ENCODE measurements at places on chromosomes 11 and 22. TPM values are rescaled to one million over a fixed set of nuclear protein-coding genes. Genes with fewer than 3 reads are reported as not detected.
A peak's percentile ranks its signal among the peaks of the same experiment; 100 is the strongest.

- no peak for DNase-seq
These were observed 1.7 kb upstream of the CHRM1 start for GRCh38 chr11:62922653-62923431.

GRCh38 chr22:35477911-35478582, 62.6 kb upstream of the RASD2 start:
- DNase-seq: peak; percentile 50

DNA sequence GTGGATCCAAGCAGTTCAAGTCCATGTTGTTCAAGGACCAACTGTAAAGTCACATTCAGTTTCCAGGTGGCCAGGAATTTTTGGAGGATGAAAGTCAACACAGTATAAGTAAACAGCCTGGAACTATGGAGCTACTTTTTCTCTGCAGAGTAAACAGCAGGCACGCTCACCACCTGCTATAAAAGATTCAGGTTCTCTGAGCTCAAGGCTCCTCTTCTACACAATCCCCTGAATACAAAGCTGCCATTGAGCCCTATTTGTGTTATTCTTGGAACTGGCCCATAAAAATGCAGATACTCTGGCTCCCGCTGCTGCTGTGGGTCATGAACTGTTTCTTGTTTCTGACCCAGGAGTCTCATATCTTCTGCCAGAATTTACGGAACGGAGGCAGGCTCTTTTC, 56.9 kb upstream of the PRR5 start:
- no peak for DNase-seq

GRCh38 chr11:7672960-7673723, at the start of gene CYB5R2:
CYB5R2 (minus strand) TSS chr11:7673500; CDS start chr11:7672825, 675 bp downstream.
- DNase-seq: peak; percentile 75

OR51E2 gene
- not detected for total RNA-seq

DNA sequence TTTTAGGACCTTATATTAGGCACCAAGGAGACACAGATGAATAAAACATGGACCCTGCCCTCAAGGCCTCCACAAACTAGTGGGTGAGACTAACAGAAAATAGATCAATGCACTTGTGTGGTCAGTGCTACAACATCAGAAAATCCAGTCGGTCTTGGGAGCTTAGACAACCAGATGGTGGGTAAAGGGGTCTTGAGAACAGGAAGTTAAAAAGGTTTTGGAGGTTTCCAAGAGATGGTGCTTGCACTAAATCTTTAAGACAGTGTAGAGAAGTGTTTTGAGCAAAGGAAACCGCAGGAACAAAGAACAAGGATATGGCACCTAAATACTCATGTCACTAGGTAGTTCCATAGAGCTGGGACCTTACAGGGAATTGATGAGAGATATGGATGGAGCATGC, 56.2 kb downstream of the GALNT18 start:
- DNase-seq: no peak

CD3G gene
- 0.24 TPM for total RNA-seq

DNA sequence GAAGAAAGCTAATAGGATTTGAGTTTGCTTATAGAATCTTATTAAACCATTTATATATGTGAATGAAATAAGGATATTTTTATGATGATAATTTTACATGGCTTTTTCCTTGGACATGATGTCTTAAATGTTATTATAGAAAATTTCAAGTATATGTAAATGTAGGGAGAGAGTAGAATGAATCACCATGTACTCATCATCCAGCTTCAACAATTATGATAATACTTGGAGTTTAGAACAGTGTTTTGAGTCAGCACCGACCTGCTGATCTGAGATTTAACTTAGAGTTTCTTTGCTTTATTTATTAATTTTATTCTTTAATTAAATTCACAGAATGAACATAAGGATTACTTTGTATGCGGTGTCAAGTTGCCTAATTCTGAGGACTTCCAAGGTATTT, 193.5 kb downstream of the UVRAG start:
- DNase-seq: no peak

PPME1 gene
- 29.6 TPM for total RNA-seq

DNA sequence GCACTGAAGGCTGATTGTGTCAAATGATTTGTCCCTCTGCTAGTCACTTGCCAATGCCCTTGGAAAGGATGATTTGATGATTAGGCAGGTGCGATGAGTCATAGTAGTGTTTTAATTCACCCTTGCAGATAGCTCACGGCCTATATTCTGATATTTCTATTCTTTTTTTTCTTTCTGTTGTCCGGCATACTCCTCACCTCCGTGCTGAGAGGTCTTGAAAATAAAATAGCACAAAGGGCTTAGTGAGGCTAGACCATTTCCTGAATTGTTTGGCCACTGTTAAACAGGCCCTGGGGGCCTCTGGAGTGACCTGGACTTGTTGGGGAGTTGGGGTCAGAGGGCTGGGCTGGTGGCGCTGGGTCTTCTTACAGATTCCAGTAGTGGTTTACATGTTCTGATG, 99.8 kb downstream of the ZBTB16 start:
- DNase-seq: no peak

- DNase-seq: no peak
These were observed 24.8 kb downstream of the PDE2A start for GRCh38 chr11:72649215-72649976.

OR5A1 gene
- not detected for total RNA-seq

BATF2 gene
- total RNA-seq: 1.7 TPM

DNA sequence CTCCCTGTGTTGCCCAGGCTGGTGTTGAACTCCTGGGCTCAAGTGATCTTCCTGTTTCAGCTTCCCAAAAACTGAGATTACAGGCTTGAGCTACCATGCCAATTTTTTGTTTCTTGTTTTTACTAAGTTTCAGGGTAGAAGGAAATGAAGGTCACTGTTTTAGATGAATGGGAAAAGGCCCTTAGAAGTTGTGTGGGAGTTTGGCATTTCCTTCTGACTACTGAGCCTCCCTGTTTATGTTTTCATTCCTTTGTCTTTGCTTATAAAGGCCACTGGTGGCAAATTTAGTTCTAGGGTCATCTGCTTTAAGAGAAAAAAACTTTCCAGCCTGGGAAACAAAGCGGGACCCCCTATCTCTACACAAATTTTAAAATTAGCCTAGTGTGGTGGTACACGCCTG, 22.1 kb downstream of the SRPRA start:
- DNase-seq: no peak

DNA sequence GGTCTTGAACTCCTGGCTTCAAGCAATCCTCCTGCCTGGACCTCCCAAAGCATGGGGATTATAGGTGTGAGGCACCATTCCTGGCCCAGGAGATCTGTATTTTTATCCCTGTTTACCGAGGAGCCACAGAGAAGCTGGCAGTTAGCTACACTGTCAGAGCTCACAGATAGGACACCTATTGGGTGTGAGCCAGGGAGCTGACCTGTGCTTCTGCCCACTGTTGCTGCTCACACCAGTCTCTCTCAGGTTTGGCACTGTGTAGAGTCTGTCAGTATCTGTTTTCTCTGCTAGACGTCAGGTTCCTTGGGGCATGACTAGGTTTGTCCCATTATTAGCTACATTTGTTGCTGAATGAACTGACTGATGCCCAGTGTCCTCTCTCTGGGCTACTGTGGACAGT, 17.5 kb downstream of the PPP6R2 start:
- no peak for DNase-seq

GRCh38 chr22:19941365-19942082, at the start of the genes COMT and TXNRD2:
COMT (plus strand) TSS chr22:19941772; CDS start chr22:19962527, 20,755 bp downstream.
TXNRD2 (minus strand) TSS chr22:19941818; CDS start chr22:19941803, 15 bp downstream.
- peak; percentile 80 for DNase-seq

DNA sequence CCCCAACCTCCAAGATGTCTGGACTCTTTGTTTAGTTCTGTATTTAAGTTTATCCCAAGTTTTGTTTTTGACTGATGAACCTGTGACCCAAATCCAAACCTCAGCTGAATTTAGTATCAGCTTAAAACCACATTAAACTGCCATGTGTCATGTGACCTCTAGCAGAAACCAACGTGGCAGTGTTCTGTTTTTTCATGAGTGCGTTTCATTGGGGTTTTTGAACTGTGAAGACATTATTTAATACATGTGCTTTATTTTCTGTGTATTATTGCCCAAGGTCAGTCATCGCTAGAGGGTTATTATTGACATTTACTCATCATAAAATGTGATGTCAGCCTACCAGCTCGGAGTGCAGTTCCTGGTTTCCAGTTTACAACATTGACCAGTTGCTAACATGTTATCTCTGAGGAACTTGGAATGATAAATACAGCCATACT, 1.8 kb downstream of the TLCD5 start:
- no peak for DNase-seq

- DNase-seq: no peak
These were observed 12.0 kb downstream of the TBC1D22A start for GRCh38 chr22:46774253-46774979.

GRCh38 chr22:29259253-29259899, 8.4 kb downstream of the RHBDD3 start:
- DNase-seq: no peak

Measured in heart right ventricle (tissue), 16 donors.